A673 (cell line): ENCODE measurements at places on chromosomes 4 and X. TPM values are rescaled to one million over a fixed set of nuclear protein-coding genes. Genes with fewer than 3 reads are reported as not detected.

The LGI2 gene
- total RNA-seq, result 0.43 TPM in 1 of 2 replicates, not detected in the other

The TRPC5OS gene
- total RNA-seq, result not detected in 2 replicates

DNA sequence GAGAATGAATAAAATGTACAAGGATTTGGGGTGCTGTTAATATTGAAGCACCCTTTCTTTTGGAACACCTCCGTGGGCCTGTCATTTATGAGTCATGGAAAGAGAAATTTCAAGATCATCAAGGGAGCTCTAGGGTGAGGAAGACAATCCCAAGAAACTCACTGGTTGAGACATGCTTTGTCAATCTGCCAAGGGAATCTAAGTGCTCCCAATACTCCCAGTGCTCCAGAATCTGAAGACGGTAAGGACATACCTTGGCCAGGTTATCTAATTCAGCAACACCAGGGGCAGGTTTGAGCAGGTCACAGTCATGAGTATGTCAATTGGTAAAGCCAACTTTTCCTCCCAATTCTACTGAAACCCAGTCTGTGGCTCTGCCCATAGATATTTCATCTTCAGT, 556.4 kb upstream of the CPEB2 start:
- H3K27ac ChIP-seq, result no peak overlapping the region
- H3K4me3 ChIP-seq, result no peak overlapping the region
- DNase-seq, result no peak
- peaks cover 3% of the 10 kb centered on the region for H3K4me1 ChIP-seq
- no peaks in the 10 kb centered on the region for H3K36me3 ChIP-seq
- no peaks in the 10 kb centered on the region for H3K27me3 ChIP-seq

GRCh38 chr4:139528377-139529005, 27.5 kb downstream of the SETD7 start:
- peak; percentile 23 for DNase-seq
- H3K27me3 ChIP-seq, result no peaks in the 10 kb centered on the region
- H3K27ac ChIP-seq, result no peak overlapping the region
- H3K4me3 ChIP-seq, result no peak overlapping the region

- H3K4me3 ChIP-seq, result no peak overlapping the region
- no peaks in the 10 kb centered on the region for H3K4me1 ChIP-seq
- no peak overlapping the region for H3K27ac ChIP-seq
- H3K36me3 ChIP-seq, result no peaks in the 10 kb centered on the region
These were observed 39.5 kb downstream of the ENOPH1 start for GRCh38 chr4:82469791-82470345.

DNA sequence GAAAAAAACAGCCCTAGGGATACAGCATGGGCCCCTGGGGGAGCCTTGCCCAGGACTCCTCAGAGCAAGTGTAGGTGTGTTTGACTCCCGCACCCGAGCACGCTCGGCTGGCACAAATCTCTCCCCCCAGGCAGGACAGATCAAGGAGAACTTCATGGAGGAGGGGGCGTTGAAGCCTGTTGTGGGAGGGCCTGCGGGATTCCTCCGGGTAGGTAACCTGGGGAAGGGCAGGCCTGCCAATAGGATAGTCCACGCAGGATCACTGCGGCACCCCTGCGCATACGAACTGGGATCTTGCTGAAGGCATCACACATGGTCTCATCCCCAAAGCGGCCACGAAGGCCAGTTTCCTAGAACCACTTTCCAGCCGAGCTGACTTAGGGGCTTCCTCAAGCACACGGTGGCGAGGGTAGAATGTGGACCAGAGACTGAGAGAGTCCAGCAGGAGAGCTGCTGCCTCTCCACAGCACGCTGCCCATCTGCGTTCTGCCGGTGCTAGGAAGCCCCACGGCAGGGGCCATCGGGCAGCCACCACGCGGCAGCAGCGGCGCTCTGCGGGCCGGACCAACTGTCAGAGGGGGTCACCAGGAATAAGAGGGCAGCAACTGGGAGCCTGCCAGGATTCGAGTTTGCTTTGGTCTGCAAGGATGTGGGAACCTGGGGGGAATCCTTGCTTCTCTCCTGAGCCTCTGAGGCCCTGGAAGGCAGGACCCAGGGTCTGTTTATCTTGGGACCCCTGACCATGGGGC, 56.8 kb downstream of the WFS1 start:
- no peak overlapping the region for H3K4me3 ChIP-seq
- no peak for DNase-seq
- H3K27me3 ChIP-seq, result peaks cover 23% of the 10 kb centered on the region
- no peak overlapping the region for H3K27ac ChIP-seq
